ENCODE measurements at places on chromosomes 5 and 9. TPM values are rescaled to one million over a fixed set of nuclear protein-coding genes. Genes with fewer than 3 reads are reported as not detected.

The DMGDH gene
- 2.0 TPM for total RNA-seq

The ANKDD1B gene
- total RNA-seq: 0.98 TPM

The NAA35 gene
- 48.4 TPM for total RNA-seq

The C5orf58 gene
- total RNA-seq: not detected

The PCDHB2 gene
- total RNA-seq: 9.3 TPM

The PDZD2 gene
- 39.1 TPM for total RNA-seq

The PCDHGA3 gene
- total RNA-seq: 6.6 TPM

The SLC23A1 gene
- total RNA-seq: not detected

The SLC34A3 gene
- not detected for total RNA-seq

The CYSRT1 gene
- 0.25 TPM for total RNA-seq

The STKLD1 gene
- 1.2 TPM for total RNA-seq

The SV2C gene
- 1.5 TPM for total RNA-seq

The OR1Q1 gene
- not detected for total RNA-seq

The FABP6 gene
- 2.2 TPM for total RNA-seq

The CBY3 gene
- not detected for total RNA-seq

The TMEM252 gene
- not detected for total RNA-seq

The AMBP gene
- total RNA-seq: not detected

The RNF180 gene
- total RNA-seq: 48.9 TPM

The TMC1 gene
- total RNA-seq: 0.25 TPM

The FTMT gene
- total RNA-seq: not detected

The CREBRF gene
- total RNA-seq: 21.1 TPM

The ZFP62 gene
- 46.7 TPM for total RNA-seq

The PCDHGA9 gene
- total RNA-seq: 12.8 TPM

The ERAP2 gene
- 0.98 TPM for total RNA-seq

The EIF4E1B gene
- total RNA-seq: not detected

The GPBP1 gene
- 118 TPM for total RNA-seq

The FAM221B gene
- not detected for total RNA-seq

The MEF2C gene
- total RNA-seq: 951 TPM

The GNE gene
- 34.7 TPM for total RNA-seq

The PCDHA13 gene
- 24.3 TPM for total RNA-seq

The TRAF1 gene
- 2.0 TPM for total RNA-seq

The CDKN2B-AS1 gene
- total RNA-seq: 0.25 TPM

The GPR151 gene
- total RNA-seq: 0.25 TPM

The ANGPTL2 gene
- 3.7 TPM for total RNA-seq

The PCDHA6 gene
- 11.6 TPM for total RNA-seq

The NR5A1 gene
- not detected for total RNA-seq

The PAEP gene
- not detected for total RNA-seq

The WWC1 gene
- total RNA-seq: 60.5 TPM

The NRG2 gene
- 3.9 TPM for total RNA-seq

The DMRT2 gene
- total RNA-seq: not detected

The DNLZ gene
- total RNA-seq: 11.1 TPM

The FOXD1 gene
- 0.98 TPM for total RNA-seq

The TTLL11 gene
- total RNA-seq: 13.3 TPM

The SOX30 gene
- total RNA-seq: not detected

The PIP5KL1 gene
- total RNA-seq: 1.2 TPM

The SRD5A1 gene
- 35.4 TPM for total RNA-seq

The CER1 gene
- total RNA-seq: not detected

The DBH gene
- total RNA-seq: not detected

The ABO gene
- not detected for total RNA-seq

Measured in temporal lobe (tissue), 4 donors.